ENCODE measurements at places on chromosomes 4 and X.

GRCh38 chrX:47633689-47634590, 4.2 kb upstream of the CFP start:
- peak; percentile 69 for DNase-seq

DNA sequence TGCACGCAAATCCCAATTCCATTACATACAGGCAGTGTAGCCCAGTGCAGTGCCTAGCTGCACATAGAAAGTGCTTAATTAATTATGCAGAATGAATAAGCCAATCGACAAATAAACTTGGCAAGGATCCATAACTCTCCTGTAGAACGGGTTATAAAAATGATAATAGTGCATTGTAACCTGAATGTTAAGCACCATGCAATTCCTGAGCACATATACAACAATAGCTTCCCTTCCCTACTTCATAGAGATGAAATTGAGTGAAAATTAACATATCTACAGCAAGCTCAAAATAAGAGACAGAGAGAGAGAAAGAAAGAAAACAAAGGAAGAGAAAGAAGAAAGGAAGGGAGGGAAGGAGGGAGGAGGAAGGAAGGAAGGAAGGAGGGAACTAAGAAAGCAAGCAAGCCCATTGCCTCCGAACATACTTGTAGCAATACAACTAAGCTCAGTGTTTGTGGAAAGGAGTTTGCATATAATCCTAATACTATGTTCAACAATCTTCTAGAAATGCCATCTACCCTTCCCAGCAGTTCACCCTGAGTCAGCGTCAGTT, 1074.0 kb upstream of the LCORL start:
- no peak for DNase-seq

- no peak for DNase-seq
Observed at GRCh38 chrX:105910563-105911105, 88.3 kb downstream of the NRK start.

DNA sequence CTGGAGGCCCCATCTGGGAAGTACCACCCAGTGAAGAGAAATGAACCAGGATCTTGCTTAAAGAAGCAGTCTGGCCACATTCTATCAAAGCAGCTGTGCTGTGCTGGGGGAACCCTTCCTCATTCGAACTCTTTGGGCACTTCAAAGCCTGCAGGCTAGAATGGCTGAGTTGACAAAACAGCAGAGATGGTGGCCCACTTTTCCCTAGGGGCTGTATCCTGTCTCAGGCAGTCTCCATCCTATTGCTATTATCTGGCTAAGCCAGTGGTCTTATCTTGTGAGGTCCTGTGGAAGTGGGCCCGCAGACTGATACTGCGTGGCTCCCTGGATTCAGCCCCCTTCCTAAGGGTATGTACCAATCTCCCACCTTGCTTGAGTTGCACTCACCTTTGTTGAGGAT, 114.3 kb downstream of the VSIG4 start:
- DNase-seq: no peak

GRCh38 chrX:68490644-68491043, 8.2 kb upstream of the YIPF6 start:
- peak; percentile 17 for DNase-seq

DNA sequence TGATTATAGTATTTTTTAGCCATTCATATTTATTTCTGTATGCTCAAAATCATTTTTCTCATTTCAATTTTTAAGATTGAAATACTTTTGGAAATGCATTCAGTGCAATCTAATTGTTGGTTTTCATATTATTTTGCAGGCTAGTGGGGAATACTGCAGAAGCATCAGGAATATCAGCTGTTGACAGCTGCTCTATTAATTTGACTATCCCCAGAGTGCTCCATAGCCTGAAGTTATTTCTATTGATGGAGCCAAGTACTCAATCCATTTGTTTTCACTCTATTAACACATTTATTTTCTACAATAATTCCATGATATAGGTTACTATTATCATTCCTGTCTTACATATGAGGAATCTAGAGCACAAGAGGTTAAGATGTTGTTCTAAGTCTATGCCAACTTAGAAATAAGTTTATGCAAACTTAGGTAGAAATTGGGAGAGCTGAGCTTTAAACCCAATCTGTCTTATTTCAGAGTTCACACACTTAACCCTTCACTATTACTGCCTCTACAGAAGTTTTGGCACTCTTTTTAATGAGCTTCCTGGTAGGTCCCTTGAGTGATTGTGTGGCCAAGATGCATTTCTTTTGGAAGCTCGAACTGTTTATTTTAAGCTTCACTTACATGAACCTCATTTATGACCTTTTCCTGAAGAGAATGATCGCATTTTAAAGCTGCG, 65.6 kb upstream of the PCDH18 start:
- DNase-seq: no peak

DNA sequence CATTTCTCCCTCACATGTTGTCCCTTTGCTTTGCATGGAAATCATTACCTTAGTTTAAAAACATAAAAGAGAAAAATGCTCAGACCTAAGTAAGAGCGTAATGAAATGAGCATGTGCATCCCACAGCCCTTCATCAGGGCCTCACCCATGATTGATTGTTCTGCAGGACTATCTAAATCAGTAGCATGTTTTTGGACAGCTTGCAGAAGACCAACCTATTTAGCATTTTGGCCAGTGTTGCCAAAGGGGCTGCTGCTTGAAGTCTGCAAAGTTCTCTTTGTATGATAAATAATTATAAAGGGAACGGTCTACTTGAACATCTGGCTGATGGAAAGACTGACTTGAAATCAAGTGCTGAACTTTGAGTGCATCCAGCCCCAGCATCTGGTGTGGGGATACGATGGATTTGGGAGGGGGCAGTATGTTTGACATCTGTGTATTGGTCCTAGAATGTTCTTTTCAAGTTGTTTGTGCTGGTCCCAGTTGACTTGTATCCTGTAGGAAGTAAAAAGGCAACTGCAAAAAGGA, 76.1 kb upstream of the LIMCH1 start:
- DNase-seq: no peak

DNA sequence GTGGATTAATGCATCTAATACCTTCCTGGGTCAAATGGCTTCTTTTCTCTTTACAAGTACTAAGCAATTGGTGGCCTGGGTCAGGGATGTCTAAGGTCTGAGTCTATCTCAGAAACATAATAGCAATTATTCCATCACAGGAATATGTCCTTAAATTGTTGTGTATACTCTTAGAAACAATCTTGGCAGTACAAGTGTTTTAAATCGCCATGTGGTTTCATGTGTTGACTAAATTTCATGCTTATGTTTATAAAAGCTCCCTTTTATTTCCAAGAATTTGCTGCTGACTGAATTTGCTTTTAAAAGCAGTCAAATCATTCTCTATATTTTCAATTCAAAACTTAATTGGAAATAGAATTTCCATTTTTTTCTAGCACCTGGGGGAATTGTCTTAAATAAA, 125.3 kb upstream of the PACRGL start:
- no peak for DNase-seq

DNA sequence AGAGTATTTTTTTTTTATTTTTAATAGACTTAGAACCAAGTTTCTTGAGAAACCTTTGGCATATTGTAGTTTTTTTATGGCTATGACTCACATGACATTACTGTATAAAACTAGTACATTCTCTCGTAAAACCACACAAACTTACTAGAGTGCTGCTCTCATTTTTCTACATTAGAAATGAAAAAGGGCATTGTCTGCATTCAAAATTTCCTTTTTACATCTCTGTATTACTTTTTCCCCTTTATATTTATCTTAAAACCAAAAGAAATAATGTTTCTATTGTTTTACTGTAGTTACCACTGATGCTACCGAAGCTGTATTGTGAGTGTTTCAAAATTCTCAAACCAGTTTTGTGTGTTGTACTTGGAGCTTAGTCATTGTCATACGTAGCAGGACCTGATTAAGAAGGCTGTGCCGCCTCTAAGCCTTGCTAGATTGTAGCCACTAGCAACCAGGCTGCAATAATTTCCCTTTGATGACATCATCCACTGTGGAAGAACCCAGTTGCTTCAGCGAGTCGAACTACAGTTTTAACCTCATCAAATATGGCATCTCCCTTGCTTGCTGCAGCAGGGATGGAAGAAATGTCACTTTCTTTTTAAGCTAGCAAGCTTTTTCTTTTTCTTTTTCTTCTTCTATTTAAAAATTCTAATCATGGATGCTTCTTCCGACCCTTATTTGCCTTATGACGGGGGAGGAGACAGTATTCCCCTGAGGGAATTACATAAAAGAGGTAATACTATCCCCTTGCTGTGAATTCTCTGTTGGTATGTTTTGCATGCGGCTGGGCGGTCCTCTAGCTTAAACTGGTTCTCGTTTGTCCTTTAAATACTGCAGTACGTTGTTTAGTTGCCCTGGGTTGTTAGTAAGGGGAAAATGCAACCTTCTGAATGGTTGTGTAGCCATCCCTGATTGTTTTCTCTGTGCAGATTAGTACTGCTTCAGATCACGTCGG, 39.6 kb downstream of the CLCN3 start:
- peak; percentile 95 for DNase-seq

- DNase-seq: peak; percentile 54
Observed at GRCh38 chr4:36187723-36188333, 56.5 kb downstream of the ARAP2 start.

- no peak for DNase-seq
Observed at GRCh38 chr4:150826306-150826705, 188.8 kb downstream of the LRBA start.

DNA sequence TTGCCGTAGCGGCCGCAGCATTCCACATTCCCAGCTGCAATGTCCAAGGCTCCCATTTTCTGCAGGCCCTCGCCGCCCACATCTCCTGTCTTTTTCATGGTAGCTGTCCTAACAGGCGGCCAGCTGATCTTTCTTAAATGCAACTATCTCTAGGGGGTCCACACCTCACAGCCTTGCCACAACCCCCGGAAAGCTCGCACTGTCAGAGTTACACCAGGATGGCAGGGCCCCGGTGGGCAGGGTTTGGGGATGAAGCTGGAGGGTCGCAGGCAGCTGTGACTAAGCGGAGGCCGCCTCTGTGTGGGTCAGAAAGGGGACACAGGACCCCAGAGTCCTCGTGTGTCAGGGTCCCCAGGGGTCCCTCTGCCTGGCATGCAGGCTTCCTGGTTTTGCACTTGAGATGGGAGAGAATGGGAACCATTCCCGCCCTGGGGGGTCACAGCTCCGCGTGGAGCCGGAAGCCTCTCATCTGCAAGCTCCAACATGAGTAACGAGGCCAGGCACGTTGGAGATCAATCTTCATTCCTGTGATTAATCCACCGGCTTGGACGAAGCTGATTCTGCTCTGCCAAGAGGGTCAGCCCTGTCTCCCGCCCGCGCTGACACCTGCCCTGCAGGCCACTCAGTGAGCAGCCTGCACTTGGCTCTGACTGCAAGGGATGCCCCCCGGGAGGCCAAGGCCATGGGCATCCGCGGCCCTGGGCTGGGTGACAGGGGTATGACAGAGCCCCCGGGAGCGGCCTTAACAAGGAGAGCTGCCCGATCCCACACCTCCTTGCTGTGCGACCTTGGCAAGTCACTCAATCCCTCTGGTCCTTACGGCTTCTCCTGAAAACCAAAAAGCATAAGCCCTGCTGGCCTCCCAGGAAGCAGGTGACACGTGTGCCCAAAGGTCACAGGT, 97.9 kb downstream of the ADRA2C start:
- DNase-seq: no peak

DNA sequence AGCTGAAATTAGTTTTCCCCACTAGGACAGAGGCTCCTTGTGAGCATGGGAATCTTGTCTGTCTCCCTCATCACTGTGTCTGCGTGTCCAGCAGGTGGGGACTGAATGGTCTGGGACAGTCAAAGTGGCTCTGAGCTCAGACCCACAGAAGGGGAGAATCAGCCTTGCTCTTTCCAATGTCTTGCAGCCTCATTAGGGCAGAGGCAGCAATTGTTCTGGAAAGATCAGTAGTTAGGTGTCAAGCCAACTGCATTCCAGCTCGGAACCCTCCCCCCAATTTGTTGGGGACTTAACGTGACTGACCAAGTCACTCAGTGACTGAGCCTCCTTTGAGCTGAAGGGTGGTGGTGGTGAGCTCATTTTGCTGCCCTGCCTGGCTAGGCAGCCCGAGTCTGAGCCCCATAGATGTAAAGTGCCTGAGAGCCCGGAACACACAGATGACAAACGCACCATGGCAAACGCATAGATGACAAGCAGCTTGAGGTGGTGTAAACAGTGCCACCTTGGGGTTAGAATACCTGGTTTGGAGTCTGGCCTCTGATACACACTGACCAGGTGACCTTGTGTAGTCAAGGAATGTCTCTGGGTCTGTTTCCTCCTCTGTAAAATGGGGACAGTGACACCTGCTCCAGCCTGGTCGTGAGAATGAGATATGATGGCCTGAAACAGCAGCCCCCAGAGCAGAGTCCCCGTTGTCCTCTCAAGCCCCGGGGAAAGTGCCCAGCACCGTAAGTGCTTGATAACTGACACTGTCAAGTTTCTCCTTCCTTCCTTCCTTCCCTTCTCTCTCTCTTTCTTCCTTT, 2.7 kb upstream of the SORCS2 start:
- DNase-seq: no peak

DNA sequence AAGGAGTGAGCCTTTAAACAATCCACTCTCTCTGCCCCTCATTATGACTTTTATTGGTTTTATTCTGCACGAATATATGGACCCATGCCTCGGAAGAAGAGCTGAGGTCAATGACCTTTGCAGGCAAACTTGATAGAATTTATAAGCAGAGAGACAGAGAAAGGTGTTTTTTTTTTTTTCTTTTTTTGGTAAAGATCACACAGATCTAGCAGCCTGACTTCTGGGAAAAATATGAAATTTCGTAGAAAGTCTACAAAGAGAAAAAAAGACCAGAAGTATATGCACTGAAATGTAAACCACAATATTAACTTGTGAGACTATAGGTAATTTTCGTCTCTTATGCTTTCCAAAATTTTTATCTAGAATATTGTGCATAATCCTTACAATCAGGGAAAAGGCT, 61.6 kb downstream of the LEF1 start:
- DNase-seq: no peak

DNA sequence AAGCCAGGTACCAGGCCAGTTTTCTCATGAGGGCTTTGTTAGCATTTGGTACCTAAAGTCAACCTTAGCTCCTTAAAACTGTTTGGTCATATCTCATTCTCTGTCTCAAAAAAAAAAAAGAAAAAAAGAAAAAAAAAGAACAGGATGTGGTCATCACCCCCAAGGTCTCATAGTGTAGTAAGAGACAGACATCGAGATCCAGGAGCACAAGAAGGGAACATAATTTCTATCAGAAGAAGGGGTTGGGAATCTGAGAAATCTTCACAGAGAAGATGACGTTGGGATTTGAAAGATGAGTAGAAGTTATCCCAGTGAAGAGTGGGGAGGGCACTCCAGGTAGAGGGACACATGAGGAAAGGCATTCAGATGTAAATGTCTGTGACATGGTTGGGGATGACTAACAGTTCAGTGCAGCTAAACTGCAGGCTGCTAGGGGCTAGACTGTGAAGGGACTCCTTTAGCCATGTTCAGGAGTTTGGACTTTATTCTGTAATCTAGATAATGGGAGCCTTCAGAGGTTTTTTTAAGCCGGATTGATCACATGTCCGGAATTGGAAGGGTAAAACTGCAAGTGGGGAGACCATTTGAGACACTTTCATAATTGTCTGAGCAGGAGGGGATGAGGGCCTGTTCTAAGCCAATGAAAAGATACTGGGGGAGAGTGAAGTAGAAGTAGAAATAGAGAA, 26.9 kb upstream of the GJB1 start:
- peak; percentile 15 for DNase-seq

- no peak for DNase-seq
Observed at GRCh38 chrX:154517101-154517781, 1.2 kb upstream of the FAM3A start.

GRCh38 chr4:27055221-27055760, 194.7 kb downstream of the STIM2 start:
- no peak for DNase-seq

Data from NB4 (cell line).